Activated CD4-positive, alpha-beta memory T cell treated with anti-CD3 and anti-CD28 coated beads for 36 hours (primary cell): ENCODE measurements at places on chromosomes 12 and 14. TPM values are rescaled to one million over a fixed set of nuclear protein-coding genes. Genes with fewer than 3 reads are reported as not detected.

DNA sequence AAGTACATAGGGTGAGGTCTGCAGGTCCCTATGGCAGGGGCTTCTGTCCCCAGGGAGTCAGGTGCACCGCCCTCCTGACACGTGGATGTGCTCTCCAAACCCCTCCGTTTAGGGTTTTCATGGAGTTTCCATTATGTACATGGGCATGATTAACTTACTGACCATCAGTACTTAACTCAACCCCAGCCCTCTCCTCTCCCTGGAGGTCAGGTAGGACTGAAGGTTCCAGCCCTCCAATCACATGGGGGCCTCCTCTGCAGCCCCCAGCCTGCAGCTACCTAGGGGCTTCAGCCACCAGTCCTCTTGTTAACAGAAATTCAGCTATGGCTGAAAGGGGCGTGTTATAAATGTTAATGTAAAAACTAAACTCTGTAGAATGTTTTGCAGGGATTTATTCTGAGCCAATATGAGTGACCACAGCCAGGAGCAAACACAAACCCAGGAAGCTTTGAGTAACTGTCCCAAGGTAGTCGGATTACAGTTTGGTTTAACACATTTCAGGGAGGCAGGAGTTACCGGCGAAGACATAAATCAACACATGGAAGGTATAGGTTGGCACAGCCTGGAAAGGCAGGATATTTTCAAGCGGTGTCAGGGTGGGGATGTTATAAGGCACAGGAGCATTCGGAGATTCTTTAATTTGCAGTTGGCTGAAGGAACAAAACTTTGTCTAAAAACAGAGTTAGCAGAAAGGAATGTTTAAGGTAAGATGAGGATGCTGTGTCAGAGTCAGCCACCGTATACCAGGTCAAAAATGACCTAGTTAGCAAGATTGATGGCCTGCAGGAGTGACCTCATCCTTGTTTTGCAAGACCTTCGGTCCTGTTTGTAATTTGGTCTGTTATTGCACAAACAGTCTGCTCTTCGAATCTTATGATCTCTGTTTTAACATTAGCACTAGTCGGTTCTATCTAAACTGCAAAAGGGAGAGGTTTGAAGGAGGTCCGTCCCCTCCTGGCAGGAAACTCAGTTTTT, 75.2 kb downstream of the TNFAIP2 start:
- DNase-seq = no peak
- H3K4me1 ChIP-seq = no peaks in the 10 kb centered on the region
- no peaks in the 10 kb centered on the region for H3K36me3 ChIP-seq
- peaks cover 11% of the 10 kb centered on the region for H3K27me3 ChIP-seq
- H3K27ac ChIP-seq = no peak overlapping the region

GRCh38 chr14:32366256-32366879, 37.3 kb downstream of the AKAP6 start:
- no peak for DNase-seq
- peaks cover 5% of the 10 kb centered on the region for H3K4me1 ChIP-seq
- no peaks in the 10 kb centered on the region for H3K27me3 ChIP-seq
- H3K27ac ChIP-seq = no peak overlapping the region
- H3K4me3 ChIP-seq = no peak overlapping the region
- no peaks in the 10 kb centered on the region for H3K36me3 ChIP-seq

- H3K27ac ChIP-seq = no peak overlapping the region
- H3K4me3 ChIP-seq = no peak overlapping the region
- no peaks in the 10 kb centered on the region for H3K4me1 ChIP-seq
- no peak for DNase-seq
Measured at GRCh38 chr12:16324272-16324671, 23.2 kb upstream of the MGST1 start.

- no peak overlapping the region for H3K4me3 ChIP-seq
- H3K36me3 ChIP-seq = no peaks in the 10 kb centered on the region
- H3K27me3 ChIP-seq = peaks cover 2% of the 10 kb centered on the region
- peaks cover 13% of the 10 kb centered on the region for H3K4me1 ChIP-seq
- H3K27ac ChIP-seq = no peak overlapping the region
- peak; percentile 32 for DNase-seq
Measured at GRCh38 chr12:54723379-54724256, 75.5 kb upstream of the DCD start.

DNA sequence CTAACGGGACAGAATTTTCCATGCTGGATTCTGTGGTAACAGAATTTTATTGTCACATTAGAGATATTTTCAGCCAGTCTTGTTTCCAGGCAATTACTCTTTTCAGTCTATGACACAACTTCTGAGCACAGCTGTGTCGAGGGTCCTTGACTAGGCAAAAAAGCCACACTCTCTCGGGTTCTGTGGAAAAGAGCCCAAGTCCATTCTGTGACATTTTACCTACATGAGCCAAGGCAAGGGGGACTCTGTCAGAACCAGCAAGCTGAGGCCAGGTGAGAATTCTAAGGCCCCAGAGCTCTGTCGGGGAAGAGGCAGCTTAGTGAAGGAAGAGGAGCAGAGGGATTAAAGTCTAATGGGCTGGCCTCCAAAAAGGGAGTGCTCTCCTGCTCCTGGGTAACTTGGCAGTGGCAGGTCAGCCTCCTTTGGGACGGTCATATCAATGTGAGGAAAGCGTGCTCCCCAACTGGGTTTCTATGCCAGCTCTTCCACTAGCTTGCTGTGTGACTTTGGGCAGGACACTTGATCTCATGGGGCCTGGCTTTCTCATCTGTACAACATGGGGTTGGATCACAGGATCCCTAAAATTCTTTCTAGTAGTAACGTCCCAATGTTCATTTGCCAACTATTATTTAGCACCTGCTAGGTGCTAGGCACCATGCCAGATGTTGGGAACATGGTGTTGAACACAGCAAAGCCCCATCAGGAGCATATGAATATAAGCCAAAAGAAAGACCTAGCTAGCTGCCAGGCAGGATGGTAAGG, 16.0 kb upstream of the RIC8B start:
- no peaks in the 10 kb centered on the region for H3K27me3 ChIP-seq
- H3K4me1 ChIP-seq = peaks cover 33% of the 10 kb centered on the region

Gene VSIG10
- total RNA-seq = 7.6 TPM

GRCh38 chr12:109098183-109098604, 797 bp downstream of the UNG start:
- peak overlapping the region; percentile 62 for H3K27ac ChIP-seq
- H3K36me3 ChIP-seq = peaks cover 33% of the 10 kb centered on the region
- DNase-seq = no peak
- H3K27me3 ChIP-seq = no peaks in the 10 kb centered on the region
- peaks cover 31% of the 10 kb centered on the region for H3K4me1 ChIP-seq

DNA sequence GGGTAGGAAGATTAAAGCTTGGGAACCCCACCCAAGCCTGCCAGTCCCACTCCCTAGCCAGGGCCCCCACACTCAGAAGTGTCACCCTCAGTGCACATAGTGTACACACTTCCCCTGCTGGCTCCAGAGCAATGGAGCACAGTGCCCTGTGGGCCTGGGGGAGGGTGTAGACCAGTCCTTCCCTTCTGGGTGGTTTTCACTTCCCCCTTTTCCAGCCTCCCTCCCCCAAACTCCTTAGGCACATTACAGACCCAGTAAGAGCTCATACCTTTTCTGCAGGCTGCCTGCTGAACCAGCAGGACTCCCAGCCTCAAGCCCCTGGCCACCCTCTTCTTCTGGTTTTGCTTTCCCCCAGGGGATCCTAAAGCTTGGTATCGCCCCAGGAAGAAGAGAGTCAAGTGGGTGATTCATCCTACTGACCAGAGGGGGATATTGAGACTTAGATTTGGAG, at the start of gene ZNF385A:
ZNF385A (minus strand) TSS at position 143 of the 451 bp plus-strand sequence. CDS start 219 bp downstream, outside the sequence.
- H3K4me3 ChIP-seq = no peak within 1 kb of the TSS
- H3K27ac ChIP-seq = no peak within 1 kb of the TSS
- no peaks in the 10 kb centered on the region for H3K27me3 ChIP-seq
- no peak for DNase-seq

DNA sequence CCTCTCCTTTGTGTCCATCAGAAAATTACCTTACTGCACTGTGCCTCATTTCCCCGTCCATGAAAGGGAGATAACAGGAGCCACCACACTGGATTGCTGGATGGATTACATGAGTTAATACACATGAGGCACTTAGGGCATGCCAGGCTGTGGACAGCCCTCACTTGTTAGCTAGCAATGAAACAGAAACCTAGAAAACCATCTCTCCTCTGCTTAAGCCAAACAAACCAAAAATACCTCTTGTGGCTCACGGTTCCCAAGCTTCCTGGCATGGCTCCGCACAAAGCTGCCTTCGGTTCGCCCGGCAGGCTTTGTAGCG, 660 bp upstream of the HCFC2 start:
- H3K4me3 ChIP-seq = peak overlapping the region; percentile 97
- no peak for DNase-seq
- no peak overlapping the region for H3K27ac ChIP-seq
- peaks cover 21% of the 10 kb centered on the region for H3K4me1 ChIP-seq
- H3K36me3 ChIP-seq = peaks cover 2% of the 10 kb centered on the region

GRCh38 chr14:104794993-104795780, at the start of gene AKT1:
AKT1 (minus strand) TSS chr14:104795748; CDS start chr14:104792643, 3,105 bp downstream.
- H3K4me1 ChIP-seq = peaks cover 48% of the 10 kb centered on the region
- DNase-seq = peak; percentile 35
- peak within 1 kb of the TSS; percentile 62 for H3K27ac ChIP-seq
- H3K27me3 ChIP-seq = no peaks in the 10 kb centered on the region
- H3K4me3 ChIP-seq = peak within 1 kb of the TSS; percentile 84

Gene NAV3
- total RNA-seq = not detected

GRCh38 chr12:115960868-115961802, 316.4 kb downstream of the MED13L start:
- peak; percentile 25 for DNase-seq
- peaks cover 28% of the 10 kb centered on the region for H3K36me3 ChIP-seq
- no peaks in the 10 kb centered on the region for H3K27me3 ChIP-seq
- H3K4me3 ChIP-seq = no peak overlapping the region

Gene ADAM21
- 0.14 TPM for total RNA-seq

DNA sequence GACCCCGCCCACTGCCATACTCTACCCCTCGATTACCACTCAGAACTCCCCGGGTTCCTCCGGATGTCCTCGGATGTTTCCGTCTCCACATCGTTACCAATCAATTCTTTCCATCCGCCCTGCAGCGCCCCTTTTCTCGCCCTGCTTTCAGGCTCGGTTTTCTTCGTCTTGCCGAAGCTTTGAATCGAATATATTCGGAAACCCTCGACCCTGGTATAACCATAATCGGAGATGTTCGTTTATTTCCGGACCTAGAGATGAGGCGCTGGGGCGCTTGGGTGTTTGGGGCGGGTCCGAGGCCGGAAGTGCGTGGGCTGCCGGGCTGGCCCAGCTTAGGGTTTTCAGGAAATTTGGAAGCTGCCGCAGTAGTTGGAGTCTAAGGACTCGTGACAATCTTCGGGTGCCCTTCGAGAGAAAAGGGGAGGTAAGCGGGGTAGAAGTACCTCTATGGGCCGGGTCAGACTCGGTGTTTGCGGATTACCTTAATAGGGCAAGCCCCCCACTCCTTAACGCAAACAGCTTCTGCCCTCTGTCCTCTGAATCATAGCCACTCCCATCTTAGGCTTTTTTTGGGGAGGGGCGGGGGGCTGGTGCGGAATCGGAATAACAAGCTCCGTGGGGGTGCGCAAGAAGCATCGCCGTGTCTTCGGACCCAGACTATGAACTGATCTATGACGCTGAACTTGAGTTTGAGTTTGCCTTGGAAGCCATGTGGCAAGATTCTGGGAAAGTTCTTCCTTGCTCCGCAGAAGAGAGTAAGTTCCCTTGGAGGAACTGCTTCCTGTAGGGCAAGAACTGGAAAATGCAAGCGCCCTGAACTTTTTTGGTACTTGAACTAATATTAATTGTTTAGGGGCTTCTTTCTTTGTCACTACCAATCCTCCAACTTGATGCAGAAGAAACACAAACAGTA, at the start of gene C14orf119:
C14orf119 (plus strand) TSS at position 310 of the 913 bp plus-strand sequence. CDS start 2,154 bp downstream, outside the sequence.
- H3K4me3 ChIP-seq = no peak within 1 kb of the TSS
- H3K36me3 ChIP-seq = peaks cover 40% of the 10 kb centered on the region
- peak; percentile 100 for DNase-seq
- H3K27ac ChIP-seq = no peak within 1 kb of the TSS
- peaks cover 40% of the 10 kb centered on the region for H3K4me1 ChIP-seq
- H3K27me3 ChIP-seq = no peaks in the 10 kb centered on the region

DNA sequence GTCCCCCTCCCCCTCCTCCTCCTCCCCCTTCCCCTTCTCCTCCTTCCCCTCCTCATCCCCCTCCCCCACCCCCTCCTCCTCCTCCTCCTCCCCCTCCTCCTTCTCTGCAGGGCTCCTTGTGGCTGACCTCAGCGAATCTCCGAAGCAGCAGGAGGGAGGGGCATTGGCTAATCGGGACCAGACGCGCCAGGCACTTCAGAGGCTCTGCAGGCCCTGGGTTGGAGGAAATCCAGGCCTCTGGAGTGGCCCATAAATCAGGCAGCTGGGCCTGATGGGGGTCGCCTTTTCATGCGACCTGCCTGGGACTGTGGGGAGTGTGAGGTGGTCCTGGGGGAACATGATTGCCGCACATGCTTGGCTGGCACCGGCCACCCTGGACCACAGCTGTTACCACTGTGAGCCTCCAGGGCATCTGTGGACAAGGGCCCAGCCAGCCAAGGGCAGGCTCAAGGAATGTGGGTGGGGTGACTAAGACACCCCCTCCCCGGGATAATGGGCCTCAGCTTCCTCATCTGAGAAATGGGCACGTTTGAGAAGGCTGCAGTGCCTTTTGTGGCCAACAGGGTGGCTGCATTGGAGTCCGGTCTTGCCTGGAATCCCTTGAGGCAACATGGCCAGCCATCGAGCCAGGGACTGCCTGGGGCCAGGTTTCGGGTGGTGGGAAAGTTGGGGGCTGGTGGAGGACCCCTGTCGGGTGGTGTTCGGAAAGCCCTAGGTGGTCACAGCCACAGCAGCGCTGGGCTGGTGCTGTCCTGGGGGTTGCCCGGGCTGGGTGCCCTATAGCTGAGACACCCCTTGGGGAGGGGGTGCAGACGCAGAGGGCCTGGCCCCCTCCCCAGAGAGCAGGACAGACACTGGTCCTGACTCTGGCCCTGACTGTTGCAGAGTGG, 12.0 kb downstream of the KIF26A start:
- no peak overlapping the region for H3K27ac ChIP-seq
- no peak overlapping the region for H3K4me3 ChIP-seq
- no peak for DNase-seq
- no peaks in the 10 kb centered on the region for H3K4me1 ChIP-seq

DNA sequence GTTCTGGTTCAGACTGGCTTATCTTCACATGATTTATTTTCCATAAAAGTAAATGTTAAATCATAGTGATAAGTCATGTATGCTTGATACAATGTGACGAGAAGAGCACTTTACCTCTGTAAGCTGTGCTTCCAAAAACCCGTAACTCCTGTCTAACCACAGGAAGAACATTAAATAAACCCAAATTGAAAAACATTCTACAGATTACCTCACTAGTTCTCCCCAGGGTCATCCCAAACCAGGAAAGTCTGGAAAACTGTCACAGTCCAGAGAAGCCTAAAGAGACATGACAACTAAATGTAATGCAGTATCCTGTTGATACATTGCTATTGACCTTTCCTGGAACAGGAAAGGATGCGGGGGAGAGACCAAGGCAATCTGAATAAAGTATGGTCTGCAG, 32.5 kb upstream of the DUSP6 start:
- H3K27me3 ChIP-seq = no peaks in the 10 kb centered on the region
- H3K4me3 ChIP-seq = no peak overlapping the region
- no peaks in the 10 kb centered on the region for H3K36me3 ChIP-seq
- no peak for DNase-seq

GRCh38 chr14:57189070-57189469, 79.6 kb downstream of the EXOC5 start:
- H3K4me1 ChIP-seq = no peaks in the 10 kb centered on the region
- no peak overlapping the region for H3K4me3 ChIP-seq
- peaks cover 16% of the 10 kb centered on the region for H3K27me3 ChIP-seq
- no peaks in the 10 kb centered on the region for H3K36me3 ChIP-seq
